Kidney (tissue), 22 donors: ENCODE measurements at places on chromosomes 6 and 20.

- peak; percentile 17 for DNase-seq
Observed at GRCh38 chr6:131840936-131841583, 33.2 kb downstream of the ENPP1 start.

GRCh38 chr6:31629014-31629413 lies 8.5 kb downstream of the PRRC2A start:
- DNase-seq, result no peak

GRCh38 chr6:47319382-47319781 lies 9.7 kb upstream of the TNFRSF21 start:
- no peak for DNase-seq

GRCh38 chr6:7542874-7543624 lies 1.6 kb downstream of the DSP start:
- peak; percentile 83 for DNase-seq

- DNase-seq, result peak; percentile 30
Observed at GRCh38 chr20:57877131-57877824, 167.5 kb upstream of the PMEPA1 start.

DNA sequence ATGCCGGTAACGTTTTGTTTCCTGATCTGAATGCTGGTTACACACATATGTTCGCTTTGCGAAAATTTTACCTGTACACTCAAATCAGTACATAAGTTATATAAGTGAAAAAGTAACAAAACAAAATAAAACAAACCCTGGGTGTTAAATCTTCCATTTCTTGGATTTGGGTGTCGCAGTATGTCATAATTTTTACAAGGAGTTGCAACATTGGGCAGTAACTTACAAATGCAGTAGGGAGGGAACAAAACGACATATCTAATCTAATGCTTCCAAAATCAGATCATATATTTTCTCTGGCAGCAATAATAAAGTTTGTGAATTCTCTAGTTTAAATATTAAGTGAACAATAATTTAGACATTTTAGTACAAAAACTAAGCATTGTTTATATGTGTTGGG lies 25.2 kb downstream of the SNX14 start:
- DNase-seq, result no peak

- no peak for DNase-seq
Observed at GRCh38 chr6:53752856-53753255, 41.9 kb upstream of the LRRC1 start.

- peak; percentile 68 for DNase-seq
Observed at GRCh38 chr6:1624851-1625781, 15.4 kb downstream of the FOXC1 start.

GRCh38 chr20:53009979-53010735 lies 38.0 kb downstream of the TSHZ2 start:
- DNase-seq, result no peak

GRCh38 chr6:10166031-10166430 lies 248.8 kb downstream of the TFAP2A start:
- DNase-seq, result no peak

- no peak for DNase-seq
Observed at GRCh38 chr6:53796451-53796780, 1.6 kb downstream of the LRRC1 start.

DNA sequence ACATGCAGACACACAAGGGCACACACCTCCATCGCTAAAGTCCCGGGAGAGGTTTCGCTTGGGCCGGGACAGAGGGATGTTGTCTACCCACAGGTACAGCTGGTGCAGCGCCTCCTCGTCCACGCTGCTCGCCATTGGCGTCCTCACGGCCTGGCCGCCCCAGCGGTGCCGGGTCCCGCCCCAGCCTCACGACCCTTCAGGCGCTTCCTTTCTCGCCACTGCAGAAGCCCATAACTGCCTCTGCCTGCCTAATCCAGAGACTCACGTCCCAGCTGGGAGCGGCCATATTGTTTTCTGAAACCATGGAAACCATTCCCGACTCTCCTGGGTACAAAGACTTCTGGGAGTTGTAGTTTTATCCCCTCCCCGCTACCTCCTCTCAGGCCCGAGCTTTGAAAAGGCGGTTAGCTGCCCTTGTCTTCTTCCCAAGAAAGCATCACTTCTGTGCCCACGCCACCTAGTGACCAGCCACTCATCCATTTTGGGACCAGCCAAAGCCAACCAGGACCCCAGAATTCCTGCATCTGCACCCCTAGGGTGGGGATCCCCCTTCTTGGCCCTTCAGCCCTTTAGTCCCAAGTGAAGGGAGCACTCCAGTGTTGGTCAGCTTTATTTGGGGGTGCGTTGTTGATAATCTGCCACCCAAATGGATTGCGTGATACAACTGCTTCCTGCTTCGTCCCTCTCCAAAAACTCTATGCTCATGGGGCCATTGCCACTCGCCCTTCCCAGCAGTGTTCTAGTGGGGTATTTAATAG lies at the start of gene SPEF1:
Gene SPEF1 (minus strand): TSS at position 296 of the 758 bp plus-strand sequence. CDS start 161 bp downstream, at position 135.
- DNase-seq, result peak; percentile 97

DNA sequence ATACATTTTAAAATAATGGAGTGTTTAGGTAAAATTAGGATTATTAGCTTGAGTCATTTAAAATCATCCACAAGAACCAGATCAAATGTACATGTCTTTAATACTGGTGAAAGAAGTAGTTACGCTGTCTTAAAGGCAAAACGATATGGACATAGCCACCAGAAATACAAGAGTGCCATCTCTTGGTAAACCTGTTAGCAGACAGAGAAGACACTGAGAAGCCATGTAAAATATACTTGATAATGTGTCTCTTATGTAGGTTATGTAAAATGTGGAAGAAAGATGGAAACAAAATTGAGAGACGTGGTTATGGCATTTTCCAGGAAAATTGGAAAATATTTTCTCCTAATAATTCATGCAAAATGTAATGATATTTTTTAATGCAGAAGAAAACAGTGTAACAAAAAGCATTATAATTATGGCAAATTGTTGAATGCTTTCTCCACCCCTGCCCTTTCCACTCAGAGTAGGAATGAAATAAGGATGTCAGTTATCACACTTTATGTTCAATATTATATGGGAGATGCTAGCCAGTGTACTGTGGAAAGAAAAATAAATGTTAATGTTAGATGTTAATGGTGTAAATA lies 12.2 kb upstream of the SLC17A2 start:
- DNase-seq, result peak; percentile 61

DNA sequence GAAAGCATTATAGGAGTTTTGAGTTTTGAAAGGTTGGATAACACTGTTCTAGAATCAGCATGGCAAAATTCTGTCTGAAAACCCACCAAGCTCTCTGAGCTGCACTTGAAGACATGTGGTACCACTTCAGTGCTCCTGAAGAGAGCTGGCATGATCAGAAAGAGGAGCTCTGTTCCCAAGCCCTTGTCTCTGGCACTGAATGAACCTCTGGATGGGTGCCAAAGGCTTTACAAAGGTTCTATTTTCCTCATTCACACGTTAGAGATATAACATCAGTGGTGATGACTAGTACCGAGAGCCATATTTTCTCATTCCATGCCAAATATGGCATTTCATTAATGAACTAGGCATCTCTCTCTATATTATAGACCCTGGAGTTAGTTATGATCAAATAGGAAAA lies 301.8 kb upstream of the ID4 start:
- no peak for DNase-seq

- DNase-seq, result no peak
Observed at GRCh38 chr6:49325891-49326290, 137.2 kb downstream of the MMUT start.

- no peak for DNase-seq
Observed at GRCh38 chr6:83071023-83071422, 3.6 kb downstream of the DOP1A start.

DNA sequence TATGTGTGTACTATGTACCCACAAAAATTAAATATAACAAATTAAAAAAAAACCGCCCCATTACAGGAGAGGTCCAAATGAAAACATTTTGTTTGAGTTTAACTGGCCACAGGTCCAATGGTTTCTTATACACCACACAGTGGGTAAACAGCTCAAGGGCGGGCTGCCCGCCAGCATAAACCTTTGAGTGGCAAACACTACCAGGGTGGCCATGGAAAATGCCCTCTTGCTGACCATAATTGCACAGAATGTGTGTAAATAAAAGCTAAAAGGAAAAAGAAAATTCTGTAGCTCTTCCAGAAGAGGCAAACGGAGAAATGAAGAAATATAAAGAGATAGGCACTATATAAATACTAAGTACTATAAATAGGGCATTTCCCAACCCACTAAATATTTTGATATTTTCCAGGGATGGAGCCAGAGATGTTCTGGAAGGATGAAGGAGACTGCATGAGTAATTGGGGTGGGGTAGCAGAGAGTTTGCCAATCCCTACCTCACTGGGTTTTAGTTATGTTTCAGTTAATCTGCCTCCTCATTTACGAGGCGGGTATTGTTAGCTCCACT lies 1.1 kb upstream of the CDC5L start:
- DNase-seq, result no peak

- no peak for DNase-seq
Observed at GRCh38 chr6:20325641-20326421, 75.8 kb upstream of the E2F3 start.

GRCh38 chr6:2876210-2877056 lies 26.7 kb downstream of the SERPINB9 start:
- DNase-seq, result peak; percentile 77

DNA sequence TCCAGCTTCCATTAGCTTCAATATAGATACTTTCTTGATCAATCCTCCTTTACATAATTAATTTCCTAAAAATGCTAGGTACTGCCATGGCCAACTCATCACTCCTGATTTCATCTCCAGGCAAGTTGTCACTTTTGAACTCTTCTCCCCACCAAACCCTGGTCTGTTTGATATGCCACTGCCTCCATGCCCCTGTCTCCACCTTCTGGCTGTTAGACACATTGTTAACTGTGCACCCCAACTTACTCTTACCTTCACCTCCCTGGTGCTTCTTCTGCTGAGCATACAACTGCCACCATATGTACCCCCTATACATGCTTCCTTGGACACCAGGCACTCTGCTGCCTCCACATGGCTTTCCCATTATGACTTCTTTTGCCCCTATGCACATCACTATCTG lies 21.9 kb upstream of the AIG1 start:
- DNase-seq, result no peak

DNA sequence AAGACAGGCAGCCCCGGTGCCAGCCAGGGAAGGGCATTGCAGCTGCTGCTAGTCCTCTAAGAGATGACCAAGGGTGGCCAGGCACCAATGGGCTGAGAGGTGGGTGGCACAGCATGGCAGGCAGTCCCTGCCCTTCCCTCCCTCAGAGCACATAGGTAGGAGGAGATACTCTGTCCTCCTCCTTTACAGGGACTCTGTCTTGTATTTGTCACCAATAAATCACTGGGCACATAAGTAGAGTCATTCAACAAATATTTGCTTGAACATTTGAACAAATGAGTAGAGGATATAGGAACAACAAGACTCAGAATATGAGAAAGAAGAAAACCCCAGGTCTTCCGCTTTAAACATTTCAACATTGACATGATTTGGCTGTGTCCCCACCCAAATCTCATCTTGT lies 69.4 kb upstream of the CLDN20 start:
- DNase-seq, result no peak

DNA sequence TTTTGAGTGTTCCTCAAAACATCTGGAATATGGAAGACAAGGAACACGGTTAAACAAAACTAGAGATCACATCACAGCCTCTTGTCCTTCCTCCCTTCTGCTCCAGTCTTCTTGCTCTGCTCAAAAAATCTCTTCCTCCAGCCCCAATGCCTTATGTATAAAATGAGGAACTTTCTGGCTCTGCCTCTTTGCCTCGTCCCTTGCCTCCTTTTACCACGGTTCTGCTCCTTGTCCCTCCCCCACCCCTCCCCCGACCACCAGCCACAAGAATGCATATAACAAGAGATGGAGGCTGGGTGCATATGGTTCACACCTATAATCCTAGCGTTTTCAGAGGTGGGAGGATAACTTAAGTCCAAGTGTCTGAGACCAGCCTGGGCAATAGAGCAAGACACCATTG lies 43.6 kb downstream of the PLAGL2 start:
- no peak for DNase-seq

DNA sequence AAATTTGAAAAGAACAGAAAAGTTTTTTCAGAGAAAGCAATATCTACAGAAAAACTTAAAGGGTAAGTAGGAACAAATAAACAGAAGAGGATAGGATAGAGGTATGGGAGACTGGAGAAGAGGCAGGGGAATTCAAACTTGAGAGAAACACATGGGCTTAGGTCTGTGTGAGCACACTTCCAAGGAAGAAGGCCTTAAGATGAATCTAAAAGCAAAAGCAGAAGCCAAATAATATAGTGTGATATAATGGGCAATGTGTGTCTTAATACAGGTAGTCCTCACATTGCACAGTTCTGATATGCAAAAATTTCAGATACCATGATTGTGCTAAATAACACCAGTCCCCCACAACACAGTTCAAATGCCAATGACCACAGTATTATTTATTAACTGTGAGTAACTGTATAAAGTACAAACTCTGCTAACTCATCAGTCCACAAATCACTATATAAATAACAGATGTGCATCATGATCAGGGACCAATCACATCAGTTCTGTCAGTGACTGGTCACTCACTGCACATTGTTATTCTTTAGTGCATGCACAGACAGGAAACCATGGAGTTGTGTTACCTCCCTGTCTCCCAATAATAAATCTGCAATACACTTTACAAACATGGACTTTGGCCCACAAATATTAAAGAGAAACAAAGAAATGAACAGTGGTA lies 18.6 kb downstream of the SNX14 start:
- DNase-seq, result no peak

GRCh38 chr6:144885817-144886216 lies 600.7 kb downstream of the UTRN start:
- no peak for DNase-seq

GRCh38 chr20:5969348-5969935 lies 19.0 kb downstream of the MCM8 start:
- no peak for DNase-seq

- DNase-seq, result no peak
Observed at GRCh38 chr20:58511364-58511763, 3.8 kb downstream of the APCDD1L start.

DNA sequence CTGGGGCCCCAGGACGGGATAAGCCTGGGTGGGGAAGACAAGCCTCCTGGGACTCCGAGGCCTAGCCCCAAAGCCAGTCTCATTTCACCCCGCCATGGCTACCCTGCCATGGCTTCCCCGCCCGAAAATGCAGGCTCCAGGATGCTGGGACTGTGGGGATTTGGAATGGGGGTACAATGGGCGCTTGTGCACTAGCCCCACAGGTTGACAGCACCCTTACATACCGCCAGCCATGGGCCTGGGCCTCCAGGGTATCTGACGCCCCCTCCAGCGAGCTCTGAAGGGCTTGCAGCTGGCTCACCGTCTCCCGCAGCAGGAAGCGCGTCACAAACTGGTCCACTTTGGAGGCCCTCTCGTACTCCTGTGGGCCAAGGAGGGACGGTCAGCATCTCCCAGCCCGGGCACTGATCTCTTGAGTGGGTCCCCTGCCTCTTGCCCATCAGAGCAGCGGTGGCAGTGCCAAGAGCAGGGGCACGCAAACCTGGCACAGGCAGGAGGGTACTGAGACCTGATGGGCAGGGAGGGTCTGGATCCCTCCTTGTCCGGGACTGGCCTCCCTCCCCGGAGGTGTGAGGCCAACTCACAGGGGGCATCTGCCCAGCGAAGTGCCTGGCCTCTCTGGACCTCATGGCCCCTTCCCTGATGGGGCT lies 2.0 kb upstream of the C20orf144 start:
- DNase-seq, result no peak

- peak; percentile 23 for DNase-seq
Observed at GRCh38 chr20:18496042-18496441, 983 bp downstream of the RBBP9 start.

GRCh38 chr20:12963416-12963815 lies 45.4 kb upstream of the SPTLC3 start:
- DNase-seq, result peak; percentile 62

- DNase-seq, result no peak
Observed at GRCh38 chr6:137175157-137175867, 1.9 kb upstream of the IL22RA2 start.
